ENCODE measurements at places on chromosomes 4 and X.

GRCh38 chr4:128854433-128854832, 44.9 kb downstream of the JADE1 start:
- no peak for DNase-seq

DNA sequence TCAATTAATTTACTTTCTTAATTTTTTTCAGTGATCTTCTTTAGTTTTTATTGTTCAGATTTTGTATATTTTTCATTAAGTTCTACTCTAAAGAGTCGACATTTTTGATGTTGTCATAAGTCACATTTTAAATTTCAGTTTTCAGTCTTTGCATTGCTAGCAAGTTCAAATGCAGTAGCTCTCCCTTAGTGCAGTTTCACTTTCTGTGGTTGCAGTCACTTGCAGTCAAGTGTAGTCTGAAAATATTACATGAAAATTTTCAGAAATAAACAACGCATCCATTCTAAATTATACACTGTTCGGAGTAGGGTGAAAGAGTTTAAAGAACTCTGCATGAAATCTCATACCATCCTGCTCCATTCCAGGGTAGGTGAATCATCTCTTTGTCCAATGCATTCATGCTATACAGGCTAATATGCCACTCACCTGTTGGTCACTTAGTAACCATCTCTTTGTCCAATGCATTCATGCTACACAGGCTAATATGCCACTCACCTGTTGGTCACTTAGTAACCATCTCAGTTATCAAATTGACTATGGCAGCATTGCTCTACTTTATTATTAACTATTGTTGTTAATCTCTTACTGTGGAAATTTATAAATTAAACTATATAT, 356.9 kb downstream of the STPG2 start:
- DNase-seq = no peak

DNA sequence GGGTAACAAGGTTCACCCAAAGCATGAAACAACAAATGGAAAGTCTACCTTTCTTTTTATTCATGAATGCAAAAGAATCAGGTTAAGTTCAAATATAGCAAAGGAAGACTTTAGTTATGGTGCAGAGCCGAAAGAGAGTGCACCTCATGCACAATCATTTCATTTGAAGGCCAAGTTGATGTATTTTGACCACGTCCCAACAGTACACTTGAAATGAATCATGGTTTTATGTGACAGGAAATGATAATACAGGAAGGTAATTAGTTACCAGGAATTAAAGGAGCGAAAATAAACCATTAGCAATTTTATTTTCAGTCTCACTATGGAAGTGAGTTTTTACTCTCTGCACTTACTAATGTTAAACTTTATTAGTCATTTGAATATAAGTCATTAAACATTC, 281.2 kb upstream of the DIAPH2 start:
- DNase-seq = no peak

- DNase-seq = no peak
Measured at GRCh38 chr4:62627141-62627540, 1427.0 kb downstream of the ADGRL3 start.

All from HAP-1 (cell line).